ENCODE measurements at places on chromosomes 5 and 9. TPM values are rescaled to one million over a fixed set of nuclear protein-coding genes. Genes with fewer than 3 reads are reported as not detected.

DNA sequence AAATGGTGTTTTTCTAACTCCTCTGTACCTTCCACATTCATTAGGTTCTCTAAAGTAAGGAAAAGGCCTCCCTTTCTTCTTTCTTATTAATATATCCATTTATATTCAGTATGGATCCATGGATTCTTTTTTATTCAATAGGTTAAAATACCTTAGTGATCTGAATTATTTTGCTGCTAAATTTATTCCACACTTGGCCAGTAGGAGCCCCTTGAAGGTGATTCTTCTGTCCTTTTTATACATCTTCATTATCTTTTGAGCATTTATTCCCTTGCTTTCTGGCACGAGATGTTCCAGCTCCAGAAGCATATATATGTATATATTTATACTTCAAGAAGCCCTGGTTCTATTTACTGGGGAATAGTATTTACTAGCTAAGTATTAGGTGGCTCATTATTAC is 311.8 kb upstream of the SGCD start:
- DNase-seq = no peak

DNA sequence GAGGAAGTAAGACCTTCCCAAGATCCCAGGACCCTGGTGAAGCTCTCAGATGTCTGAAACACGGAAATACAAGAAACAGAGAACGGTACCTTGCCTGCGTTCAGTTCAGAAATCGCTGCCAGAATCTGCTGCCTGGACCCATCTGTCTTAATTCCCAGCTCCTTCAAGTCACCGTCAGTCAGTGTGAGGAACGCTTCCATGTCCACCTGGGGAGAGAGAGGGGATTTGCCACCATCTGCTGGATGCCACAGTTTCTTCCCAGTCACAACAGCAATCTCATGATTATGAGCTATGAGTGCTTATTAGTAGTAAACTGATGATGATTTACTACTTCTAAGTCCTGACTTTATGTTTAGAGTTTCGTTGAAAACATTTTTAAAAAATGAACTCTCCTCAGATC is 36.7 kb upstream of the GABBR2 start:
- DNase-seq = no peak

DNA sequence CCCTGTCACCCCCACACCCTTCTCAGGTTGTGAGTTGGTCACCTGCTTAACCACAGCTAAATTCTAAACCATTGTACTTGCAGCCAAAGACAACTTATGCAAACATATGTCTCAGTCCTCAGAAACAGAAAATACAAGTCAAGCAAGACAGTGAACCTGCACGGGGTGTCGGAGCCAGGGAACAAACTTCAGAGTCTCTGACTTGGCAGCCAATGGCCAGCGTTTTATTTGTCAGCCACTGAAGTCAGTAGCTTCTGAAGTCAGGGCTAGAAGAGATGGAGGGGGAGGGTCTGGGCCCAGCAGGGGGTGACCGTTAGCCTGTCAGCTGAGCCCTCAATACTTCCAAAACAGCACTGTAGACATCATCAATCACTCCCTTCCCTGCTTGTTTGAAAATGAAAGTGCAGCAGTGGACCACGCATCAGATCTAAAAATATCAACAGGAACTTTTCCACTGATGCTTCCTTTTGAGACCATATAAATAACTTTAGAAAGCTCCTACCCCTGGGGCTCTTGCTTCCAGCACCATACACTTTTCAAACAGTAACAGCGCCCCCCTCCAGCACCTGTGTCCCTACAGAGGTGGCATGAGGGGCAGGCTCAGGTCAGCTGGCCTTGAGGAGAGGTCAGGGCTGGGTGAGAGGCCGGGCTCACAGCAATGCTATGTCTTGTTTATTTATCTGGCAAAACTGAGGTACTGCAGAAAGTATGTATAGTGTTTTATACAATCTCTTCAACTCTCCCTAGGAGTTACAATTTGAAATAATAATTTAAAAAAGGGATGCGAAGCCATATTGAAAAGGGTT is 142.5 kb downstream of the ACER2 start:
- DNase-seq = no peak

DNA sequence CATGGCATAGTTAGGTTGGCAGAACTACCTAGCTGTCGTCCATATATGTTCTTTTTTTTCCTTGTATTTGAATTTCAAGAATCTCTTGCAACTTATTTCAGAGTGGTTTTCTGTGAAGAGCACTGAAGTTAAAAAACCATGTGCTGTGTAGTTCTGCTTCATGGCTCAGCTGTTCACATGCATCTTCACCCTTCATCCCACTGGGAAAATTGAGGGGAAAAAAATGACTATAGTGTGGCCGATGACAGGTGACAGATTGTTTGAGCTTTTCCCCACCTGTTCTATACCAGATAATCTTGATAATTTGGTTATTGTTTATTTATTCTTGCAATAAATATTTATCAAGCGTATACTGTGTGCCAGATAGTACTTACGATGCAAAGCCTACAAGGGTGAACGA is 77.8 kb downstream of the AOPEP start:
- DNase-seq = no peak

- DNase-seq = no peak
Measured at GRCh38 chr9:135100241-135100681, 12.8 kb downstream of the OLFM1 start.

GRCh38 chr5:88503406-88503805 is 234.8 kb upstream of the TMEM161B start:
- DNase-seq = no peak

DNA sequence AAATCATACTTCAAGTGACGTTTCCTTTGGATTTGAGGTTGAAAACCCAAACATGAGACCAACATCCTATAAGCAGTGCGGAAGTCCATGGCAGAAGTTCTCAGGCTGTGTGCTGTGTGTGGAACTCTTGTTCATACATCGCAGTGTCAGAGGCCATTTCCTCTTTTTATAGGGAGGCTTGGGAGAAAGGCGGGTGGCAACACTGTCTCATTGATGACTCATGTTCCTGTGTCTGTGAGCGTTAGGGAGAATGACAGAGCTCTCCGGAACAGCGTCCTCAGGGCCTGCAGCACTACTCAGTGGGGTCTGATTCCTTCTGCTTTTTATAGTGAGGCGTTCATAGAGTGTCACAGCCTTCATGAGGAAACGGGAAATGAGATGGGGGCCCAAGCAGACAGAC is 98.8 kb upstream of the BASP1 start:
- peak; percentile 81 for DNase-seq

DNA sequence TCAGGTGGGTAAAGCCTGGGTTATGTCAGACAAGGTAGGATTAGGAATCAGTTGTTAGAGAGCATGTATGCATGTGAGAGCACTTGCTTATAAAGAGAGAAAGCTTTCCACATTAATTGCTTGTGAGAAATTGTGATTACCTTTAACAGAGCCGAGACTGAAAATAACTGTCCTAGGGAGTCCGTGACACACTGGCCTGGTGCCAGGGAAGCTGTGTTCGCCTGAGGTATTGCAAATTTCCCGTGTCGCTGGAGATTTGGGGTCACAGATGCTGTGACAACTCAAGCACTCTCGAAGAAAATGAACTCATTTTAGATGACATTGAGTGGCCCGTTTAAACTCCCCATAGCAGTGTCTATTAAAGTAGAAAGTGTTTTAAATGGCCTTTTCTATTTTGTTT is 9.6 kb downstream of the SLC1A1 start:
- no peak for DNase-seq

DNA sequence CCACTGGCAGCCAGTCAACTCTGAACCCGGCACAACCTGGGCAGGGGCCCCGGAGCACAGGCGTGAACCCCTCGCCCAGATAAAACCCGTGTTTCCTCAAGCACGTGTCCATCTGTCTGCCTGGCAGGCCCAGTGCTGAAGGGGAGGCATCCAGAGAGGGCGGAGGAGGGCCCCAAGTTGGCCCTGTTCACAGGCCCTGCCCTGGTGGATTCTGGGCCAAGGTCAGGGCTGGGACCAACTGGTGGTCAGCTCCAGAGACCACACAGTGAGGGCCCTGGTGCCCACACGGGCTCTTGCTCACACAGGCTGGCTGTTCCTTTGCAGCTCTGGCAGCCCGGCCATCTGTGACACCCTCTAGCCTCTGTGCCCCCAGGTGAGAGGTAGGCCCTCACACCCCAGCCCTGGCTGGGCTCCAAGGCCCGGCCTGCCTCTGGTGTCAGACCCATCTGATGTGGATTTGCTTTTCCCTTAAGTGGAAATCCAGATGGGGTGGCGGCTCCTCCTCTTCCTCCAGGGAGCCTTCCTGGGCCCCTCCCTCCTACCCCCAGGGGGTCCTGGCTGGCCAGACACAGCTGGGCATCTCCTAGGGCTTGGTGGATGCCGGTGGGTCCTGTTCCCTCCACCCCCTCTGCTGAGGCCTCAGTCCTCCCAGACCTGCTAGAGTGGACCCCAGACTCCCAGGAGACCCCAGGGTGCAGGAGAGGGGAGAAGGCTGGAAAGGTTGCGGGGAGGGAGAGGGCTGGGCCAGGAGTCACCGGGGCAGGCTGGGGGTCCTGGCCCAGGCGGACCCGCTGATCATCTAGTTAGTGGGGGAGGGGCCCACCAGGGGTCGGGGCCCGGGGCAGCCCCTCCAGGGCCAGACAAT is 525 bp upstream of the STPG3 start:
- no peak for DNase-seq

- DNase-seq = no peak
Measured at GRCh38 chr5:155546075-155546474, 532.5 kb downstream of the KIF4B start.

Gene C5orf63
- total RNA-seq = 3.6 TPM

Gene C1QTNF2
- 12.3 TPM for total RNA-seq

Gene CAAP1
- total RNA-seq = 16.7 TPM

Gene GABRB2
- total RNA-seq = 0.49 TPM
